ENCODE measurements at places on chromosomes 7 and 10.

DNA sequence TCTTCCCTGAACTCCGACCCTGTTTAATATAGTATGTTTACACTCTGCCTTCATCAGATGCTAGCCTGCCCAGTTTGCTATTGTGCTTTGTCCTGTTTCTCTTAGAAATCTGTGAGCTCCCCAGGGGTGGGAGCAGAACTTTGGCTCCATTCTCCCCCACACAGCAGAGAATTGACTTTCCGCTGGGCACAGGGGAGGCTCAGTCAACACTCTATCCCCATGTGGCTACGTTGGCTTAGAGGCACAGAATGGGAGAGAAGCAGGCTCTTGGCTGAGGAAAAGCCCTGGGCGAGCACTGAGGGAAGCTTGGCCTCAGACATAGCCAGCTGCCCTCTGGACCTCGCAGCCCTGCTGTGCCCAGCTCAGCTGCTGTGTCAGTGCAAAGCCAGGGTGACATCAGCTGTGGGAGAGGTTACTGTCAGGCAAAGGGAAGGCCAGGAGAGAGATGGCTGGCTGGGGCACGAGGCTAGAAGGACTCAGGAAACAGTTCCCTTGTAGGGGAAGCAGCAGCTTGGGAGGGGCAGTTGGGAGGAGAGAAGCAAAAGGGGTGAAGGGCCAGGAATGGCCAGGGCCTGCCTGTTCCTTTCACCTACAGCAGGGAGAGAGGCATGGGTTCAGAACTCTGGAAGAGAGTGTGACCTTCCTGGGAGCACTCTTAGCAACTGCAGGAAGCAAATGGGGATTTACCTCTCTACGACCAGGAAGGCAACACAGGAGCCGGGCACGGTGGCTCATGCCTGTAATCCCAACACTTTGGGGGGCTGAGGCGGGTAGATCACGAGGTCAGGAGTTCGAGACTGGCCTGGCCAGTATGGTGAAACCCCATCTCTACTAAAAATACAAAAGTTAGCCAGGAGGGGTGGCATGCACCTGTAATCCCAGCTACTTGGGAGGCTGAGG, 5.8 kb upstream of the SCD start:
- DNase-seq, result no peak

DNA sequence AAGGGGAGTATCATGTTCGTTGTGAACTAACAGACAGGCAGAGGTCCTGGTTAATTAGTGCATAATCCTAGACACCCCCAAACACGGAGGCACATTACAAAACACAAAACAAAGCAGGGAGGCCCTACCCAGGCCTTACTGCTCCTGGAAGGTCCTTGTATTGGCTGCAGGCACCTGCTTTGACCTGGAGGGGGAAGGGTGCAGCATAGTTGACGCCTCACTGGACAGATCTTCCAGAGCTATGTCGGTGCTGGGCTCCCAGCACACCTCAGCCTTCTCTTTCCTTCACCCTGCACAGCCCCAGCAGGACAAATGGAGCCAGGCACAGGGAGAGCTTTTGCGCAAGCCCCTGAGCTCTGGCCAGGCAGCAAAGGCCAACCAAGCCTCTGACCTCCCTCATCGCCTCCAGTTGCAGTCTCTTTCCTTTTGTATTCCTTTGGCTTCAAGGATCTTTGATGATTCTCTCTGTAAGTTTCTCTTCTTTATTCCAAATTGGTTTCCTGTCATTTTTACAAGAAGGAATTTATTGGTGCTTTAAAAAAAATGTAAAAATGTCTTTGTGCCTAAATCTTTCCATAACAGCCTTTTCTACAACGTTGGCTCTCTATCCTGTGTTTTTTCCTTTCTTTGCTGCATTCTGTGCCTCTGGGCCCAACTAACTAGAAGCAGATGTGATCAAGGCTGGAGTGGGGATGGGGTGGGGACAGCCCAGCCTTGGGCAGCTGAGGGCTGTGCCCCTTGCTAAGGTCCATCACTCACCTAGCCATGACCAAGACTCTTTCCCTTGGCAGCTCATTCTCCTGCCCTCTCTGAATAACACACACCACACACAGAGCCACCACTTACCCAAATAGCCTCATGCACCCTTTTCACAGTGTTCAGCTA, 317.1 kb upstream of the NPVF start:
- no peak for DNase-seq

- DNase-seq, result no peak
Observed at GRCh38 chr10:48612236-48612943, 7.5 kb upstream of the ARHGAP22 start.

DNA sequence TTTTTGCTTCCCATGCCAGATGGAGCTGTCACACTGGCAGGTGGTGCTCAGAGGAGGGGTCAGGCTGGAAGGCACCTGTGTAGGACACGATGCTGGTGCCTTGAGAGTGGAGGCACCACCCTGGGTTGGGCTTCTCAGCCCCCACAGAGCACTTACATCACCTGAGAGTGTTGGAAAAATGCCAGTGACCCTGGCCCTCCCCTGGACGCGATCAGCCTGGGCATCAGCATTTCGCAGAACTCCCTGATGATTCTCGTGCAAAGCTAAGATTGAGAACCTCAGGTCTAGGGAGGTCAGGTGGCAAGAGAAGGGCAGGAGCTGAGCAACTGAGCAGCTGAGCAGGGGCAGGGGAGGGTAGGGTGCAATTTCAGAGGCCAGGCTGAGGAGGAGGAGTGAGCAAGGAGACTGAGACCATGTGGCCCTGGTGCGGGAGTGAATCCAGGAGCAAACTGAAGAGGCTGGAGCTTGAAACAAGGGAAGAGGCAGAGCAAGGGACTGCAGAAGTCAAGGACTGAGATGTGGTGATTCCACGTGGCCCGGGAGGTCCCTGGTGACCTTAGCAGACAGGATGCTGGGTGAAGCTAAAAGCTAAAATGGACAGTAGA, 24.7 kb upstream of the GRID1 start:
- no peak for DNase-seq

DNA sequence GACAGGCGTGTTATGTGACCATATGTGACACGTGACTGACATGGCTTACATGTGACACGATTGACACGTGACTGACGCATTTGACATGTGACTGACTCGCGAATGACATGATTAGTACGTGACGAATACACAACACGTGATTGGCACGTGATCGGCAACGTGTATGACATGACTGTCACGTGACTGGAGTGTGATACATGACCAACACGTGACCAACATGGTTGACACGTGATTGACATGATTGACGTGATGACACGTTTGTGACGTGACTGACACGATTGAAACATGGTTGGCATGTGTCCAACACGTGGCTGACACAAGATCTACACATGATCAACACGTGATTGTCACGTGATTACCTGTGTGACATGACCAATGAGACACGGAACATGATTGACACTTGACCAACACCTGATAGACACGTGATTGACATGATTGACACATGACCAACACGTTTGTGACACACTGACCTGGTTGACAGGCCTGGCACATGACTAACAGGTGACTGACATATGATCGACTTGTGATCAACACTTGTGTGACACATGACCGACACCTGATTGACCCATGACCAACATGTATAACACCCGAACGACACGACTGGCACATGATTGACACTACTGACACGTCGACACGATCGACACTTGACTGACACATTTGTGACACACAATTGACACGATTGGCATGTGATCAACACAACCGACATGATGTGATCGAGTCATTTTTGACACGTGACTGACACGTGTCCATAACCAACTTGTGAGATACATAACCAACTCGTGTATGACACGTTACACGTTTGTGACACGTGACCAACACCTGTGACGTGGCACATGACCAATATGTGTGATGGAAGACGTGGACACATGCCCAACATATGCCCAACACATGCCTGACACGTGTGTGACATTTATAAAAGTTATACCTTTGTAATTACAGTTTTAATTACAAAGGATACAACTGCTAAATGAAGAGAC, 21.1 kb downstream of the CRPPA start:
- no peak for DNase-seq

- DNase-seq, result peak; percentile 63
Observed at GRCh38 chr7:105808703-105809590, 67.5 kb downstream of the ATXN7L1 start.

DNA sequence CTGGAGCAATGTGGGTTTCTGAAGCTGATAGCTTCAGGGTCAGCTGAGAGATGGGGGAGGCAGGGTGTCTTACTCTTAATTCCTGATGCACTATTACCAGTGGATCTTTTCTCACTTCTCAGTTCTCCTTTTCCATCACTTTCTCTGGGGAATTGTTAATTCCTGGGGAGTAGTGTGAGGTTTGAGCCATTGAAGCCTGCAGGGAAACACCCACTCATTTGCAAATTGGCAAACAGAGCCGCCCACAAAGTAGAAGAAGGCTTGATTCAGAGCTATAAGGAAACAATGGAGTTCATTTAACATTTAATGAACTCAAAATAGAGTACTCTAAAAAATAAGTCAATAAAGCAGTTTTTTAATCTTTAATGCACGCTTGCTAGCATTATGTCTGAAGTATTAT, 4.3 kb upstream of the TECTB start:
- no peak for DNase-seq

- no peak for DNase-seq
Observed at GRCh38 chr10:76209135-76209534, 777.7 kb downstream of the LRMDA start.

- no peak for DNase-seq
Observed at GRCh38 chr10:3136336-3136735, 36.2 kb downstream of the PITRM1 start.

DNA sequence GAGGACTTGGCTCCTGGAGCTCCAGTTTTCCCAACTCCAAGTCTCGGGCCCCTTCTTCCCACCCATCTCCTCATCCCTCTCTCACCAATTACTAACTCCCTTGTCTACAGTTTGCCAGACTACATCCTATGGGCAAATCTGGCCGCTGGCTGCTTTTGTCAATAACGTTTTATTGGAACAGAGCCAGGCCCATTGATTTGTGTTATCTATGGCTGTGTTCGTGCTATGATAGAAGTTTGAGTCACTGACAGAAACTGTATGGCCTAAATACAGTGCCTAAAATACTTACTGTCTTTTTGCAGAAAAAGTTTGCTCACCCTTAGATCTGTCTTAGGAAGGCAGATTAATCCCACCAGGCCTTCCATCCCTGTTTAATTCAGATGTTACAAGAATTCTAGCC, 71.3 kb downstream of the PIP4K2A start:
- no peak for DNase-seq

DNA sequence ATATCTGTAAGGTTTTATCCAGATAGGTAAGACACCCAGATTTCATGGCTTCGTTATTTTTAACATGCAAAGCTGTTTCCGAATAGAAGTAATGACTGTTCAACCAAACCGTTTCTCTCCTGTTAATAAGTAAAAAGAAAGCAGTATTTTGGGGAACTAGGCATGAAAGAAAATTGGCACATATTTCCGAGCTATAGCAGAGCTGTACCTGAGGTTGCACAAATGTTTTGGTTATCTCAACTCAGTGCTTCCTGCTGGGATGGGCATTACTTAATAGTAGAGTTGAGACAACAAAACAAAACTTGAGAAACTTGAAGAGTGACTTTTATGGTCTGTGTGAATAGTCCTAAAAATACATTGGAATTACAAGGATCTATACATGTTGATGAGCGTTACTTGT, 564.3 kb upstream of the SORCS1 start:
- no peak for DNase-seq

GRCh38 chr7:152050547-152050971, 25.1 kb downstream of the GALNT11 start:
- no peak for DNase-seq

- no peak for DNase-seq
Observed at GRCh38 chr10:3685384-3685783, 99.6 kb downstream of the KLF6 start.

DNA sequence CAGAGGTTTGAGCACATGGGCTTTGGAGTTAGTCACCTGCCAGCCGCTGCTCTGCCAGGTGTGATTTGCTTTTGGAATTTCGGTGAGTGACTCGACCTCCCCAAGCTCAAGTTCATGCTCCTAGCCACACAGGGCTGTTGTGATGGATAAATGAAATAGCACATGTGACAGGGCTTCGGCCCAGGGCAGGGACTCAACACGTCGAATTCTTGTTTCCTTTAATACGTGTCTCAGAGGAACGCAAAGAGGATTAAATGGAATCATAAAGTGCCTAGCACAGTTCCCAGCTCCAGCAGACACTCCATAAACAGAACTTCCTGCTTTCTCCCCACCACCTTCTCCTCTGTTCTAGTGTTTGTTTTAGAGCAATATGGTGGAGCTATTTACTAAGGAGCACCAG, 88.3 kb upstream of the CHST15 start:
- no peak for DNase-seq

DNA sequence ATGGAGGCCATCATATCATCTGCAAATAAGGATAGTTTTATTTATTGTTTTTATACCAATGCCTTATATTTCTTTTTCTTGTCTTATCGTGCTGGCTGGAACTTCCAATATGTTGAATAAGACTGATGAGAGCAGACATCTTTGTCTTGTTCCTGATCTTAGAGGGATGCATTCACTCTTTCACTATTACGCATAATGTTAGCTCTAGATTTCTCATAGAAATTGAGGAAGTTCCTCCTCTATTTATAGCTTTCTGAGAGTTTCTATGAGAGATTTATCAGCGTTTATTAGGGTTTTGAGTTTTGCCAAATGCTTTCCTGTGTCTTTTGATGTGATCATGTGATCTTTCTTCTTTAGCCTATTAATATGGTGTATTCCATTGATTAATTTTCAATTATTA, 49.3 kb downstream of the COL28A1 start:
- no peak for DNase-seq

- DNase-seq, result no peak
Observed at GRCh38 chr10:13973742-13974141, 357.0 kb downstream of the FRMD4A start.

- no peak for DNase-seq
Observed at GRCh38 chr10:69353977-69354635, 62.6 kb downstream of the TACR2 start.

DNA sequence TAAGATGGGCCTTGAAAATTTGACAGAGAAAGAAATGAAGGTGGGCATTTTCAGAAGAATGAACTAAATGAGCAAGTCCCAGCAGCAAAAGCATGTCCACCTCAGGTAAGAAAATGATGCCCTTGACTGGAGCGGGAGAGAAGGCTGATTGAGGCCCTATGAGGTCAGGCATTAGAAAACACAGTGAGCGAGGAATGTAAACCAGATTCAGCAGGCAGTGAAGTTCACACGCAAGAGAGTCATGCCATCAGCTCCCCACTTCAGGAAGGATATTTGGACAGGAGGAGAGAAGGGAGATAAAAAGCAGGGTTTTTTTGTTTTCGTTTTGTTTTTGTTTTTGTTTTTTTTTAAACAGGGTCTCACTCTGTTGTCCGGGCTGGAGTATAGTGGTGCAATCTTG, 166.4 kb downstream of the PPP1R17 start:
- no peak for DNase-seq

DNA sequence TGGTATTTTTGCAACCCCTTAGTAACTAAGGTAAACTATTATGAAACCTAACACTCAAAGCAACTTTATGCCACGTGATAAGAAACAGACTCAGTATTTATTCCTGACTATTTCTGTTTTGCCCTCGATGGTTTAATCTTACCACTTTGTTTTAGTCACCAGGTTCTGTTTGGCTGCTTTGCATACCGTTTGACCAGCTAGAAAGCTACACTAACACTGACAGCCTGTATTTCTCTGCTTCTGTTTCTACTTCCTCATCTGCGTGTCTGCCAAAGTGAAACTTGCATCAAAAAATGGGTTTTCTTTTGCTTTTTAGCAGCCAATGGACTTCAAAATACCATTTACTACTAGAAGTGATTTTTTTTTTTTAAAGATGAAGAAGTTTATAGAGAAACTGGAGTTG, 802.5 kb downstream of the GRM8 start:
- no peak for DNase-seq

- no peak for DNase-seq
Observed at GRCh38 chr7:1591876-1592275, 22.0 kb upstream of the PSMG3 start.

All from CD4-positive, alpha-beta T cell (primary cell).